ENCODE measurements at places on chromosomes 2 and 18.

GRCh38 chr2:172560721-172561120 is 4.8 kb downstream of the PDK1 start:
- DNase-seq: no peak

DNA sequence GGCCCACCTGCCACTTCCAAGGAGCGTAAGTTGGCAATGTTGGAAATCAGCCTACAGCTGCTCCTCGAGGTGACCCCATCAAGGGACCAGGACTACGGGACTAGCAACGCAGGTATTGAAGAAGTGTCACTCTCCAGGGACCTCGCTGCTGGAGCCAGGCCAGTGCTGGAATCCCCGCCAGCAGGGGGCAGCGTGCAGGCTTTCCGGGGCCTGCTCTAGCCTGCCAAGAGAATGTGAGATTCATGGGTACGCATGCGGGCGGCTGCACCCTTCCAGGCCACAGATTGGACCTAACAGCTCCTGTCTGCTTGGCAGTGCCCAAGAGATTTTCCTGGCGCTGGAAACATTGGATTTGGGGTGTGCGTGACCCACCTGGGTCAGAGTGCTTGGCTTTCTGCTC is 182.8 kb upstream of the RAB12 start:
- no peak for DNase-seq

DNA sequence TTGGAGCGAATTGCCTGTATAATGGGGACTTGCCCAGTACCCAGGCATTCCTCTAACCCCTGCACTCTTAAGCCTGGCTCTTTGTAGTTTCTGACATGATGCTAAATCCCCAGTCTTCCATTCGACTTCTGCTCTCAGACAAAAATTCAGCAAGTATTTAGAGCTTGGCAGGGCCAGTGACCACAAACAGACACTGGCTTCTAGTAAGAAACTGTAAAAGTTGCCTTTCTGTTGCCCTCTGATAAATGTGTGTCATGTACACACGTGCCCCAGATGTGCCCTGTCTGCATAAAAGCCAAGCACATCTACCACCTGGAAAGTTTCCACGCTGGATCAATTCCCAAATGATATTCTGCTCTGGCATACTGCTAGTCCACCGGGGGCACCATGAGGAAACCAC is 18.0 kb downstream of the PAX3 start:
- no peak for DNase-seq

DNA sequence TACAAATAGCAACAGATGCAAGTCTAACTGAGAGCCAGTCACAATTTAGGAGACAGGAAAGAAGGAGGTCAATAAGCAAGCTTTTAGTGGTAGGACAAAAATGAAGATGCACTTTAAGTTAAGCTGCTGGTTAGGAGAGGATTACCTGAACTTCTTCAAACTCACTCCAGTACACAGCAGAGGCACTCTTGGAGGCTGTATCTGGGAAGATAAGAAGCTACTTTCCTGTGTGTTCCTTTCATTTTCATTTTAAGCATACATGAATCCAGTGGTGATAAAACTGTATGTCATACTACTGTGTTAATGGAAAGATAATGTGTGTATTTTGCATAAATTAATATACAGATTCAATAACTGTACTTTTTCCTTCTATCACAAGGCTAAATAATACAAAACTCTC is 49.6 kb downstream of the HYCC2 start:
- no peak for DNase-seq

DNA sequence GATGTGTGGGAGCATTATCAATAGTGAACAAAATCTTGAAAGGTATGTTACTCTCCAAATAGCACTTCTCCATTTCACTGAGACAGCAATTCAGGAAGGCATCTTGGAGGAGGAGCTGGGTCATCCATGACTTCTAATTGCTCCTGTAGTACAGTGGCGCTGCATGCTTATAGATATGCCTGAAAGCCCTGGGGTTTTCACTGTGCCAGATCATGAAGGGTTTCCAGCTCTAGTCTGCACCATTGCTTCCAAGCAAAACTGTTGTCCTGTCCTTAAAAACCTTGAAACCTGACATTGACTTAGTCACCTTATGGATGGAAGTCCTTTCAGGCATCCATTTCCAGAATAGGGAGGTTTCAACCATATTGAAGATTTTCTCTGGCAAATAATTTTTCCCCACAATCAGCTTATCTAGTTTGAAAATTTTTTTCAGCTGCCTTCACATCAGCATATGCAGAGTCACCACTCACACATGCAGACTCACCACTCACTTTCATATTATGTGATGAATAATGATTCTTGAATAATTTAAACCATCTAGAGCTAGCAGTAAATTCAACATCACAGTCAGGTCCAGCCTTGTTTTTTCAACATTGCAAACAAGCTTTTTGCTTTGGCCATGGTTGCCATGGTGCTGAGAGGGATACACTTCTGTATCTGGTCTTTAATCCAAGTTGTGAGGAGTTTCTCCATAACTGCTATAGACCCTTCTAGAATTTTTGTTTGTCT is 297.1 kb downstream of the CLIP4 start:
- DNase-seq: no peak

- DNase-seq: no peak
These were observed 39.1 kb downstream of the SLC3A1 start for GRCh38 chr2:44314362-44314761.

- no peak for DNase-seq
These were observed 48.1 kb upstream of the SMAD2 start for GRCh38 chr18:47978603-47979002.

DNA sequence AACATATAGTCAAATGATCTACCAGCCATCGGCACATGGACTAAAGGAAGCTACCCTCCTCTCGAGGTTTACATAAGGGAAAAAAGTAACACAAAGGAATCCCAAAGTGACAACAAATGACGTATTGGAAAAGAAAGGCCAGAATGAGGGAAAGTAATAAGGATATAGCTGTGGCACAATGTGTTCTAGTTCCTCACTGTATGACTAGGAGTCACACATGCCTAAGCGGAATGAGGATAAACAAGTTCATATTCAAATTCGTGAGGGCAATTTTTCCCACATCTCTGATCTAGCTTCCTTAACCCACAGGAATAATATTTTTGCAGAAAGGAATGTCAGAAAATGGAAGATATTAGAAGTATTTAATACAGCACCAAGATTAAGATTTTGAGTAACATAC is 162.3 kb upstream of the PID1 start:
- DNase-seq: no peak

DNA sequence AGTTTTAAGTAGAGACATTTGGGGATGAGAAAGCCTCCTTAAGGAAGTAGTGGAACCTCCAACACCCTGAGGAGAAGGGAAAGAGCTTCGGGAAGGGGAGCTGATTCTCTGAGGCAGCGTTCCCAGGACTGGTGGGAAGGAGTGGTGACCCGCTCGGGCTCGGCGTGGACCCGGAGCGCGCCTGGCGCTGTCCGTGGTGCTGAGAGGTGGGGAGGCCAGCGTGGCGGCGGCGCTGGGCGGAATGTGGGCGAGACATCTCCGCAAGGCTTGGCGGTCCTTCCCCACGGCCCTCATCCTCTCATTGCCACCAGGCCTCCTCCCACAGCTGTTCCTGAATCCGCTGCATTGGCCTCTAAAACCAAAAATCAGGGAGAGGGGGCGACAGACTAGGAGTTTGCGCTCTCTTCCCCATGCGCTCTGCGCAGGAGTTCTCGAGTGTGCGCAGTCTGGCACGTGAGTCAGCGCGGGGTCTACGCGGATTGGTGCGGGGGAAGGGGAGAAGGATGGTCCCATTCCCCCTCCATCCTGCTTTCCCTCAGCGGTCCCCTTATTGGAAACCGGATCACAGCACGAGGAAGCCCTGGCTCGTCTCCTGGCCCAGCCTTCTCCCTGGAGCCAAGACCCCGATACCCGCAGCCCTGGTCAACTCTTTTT is 857 bp downstream of the RESP18 start:
- no peak for DNase-seq

GRCh38 chr18:50203801-50204604 is 9.1 kb upstream of the MYO5B start:
- DNase-seq: no peak

GRCh38 chr2:239313776-239314175 is 87.0 kb downstream of the HDAC4 start:
- DNase-seq: no peak

DNA sequence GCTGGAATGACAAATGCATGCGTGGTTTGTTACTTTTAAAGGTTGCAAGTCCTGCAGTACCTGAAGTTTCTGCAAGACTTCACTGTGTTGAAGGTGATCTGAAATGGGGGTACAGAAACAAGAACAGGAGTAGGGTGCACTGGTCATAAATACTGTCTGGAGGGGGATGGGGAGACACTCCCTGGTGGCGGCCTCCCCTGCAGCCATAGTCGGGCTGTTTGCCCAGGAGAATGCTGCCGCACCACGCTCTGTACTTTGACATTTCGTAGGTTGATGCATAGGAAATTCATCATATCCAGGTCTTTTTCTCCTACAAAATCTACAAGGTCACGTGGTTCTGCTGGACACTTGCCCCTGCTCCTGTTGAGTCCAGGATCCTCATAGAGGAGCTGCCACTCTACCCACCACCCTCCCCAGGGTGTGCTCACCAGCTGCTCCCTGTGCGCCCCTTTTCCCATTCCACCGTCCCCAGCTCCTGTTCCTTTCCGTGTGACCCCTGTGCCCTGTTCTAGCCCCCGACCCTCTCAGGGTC is 103.8 kb downstream of the RNF144A start:
- DNase-seq: no peak

DNA sequence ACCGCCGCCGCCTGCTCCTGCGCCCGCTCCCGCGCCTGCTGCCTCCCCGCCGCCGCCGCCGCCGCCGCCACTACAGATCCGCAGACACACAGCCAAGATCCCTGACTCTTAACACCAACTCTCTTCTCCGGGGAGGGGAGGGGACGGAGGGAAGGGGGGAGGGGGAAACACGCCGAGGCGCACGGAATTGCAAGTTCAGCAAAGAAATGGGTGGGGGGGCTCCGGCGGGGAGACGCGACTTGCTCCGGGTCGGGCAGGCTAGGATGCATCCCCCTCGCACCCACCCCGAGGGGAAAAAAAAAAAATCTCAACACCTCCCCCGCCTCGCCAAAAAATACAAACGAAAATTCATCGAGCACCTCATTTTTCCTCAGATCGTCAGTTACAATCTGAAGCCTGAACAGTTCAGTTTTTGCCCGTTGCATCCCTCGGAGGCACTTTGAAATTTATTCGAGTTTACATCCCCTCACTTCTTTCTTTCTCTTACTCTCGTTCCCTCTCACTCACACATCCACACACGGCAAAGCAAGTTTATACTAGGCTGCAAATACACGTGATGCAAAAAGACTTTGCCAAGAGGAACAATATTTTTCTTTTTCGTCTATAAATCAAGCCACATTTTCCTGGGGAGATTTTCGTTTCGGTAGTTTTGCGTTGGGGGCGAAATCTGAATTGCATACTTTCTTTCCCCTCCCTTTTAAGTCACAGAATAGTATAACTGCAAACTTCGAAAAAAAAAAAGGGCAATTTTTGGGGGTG is at the start of gene TCF4:
TCF4 (minus strand) TSS at position 82 of the 759 bp plus-strand sequence. CDS start 1,076 bp downstream, outside the sequence.
- DNase-seq: no peak

- no peak for DNase-seq
These were observed 24.6 kb downstream of the TMEM127 start for GRCh38 chr2:96241227-96241626.

- no peak for DNase-seq
These were observed 20.5 kb downstream of the ARHGAP25 start for GRCh38 chr2:68755071-68755470.

DNA sequence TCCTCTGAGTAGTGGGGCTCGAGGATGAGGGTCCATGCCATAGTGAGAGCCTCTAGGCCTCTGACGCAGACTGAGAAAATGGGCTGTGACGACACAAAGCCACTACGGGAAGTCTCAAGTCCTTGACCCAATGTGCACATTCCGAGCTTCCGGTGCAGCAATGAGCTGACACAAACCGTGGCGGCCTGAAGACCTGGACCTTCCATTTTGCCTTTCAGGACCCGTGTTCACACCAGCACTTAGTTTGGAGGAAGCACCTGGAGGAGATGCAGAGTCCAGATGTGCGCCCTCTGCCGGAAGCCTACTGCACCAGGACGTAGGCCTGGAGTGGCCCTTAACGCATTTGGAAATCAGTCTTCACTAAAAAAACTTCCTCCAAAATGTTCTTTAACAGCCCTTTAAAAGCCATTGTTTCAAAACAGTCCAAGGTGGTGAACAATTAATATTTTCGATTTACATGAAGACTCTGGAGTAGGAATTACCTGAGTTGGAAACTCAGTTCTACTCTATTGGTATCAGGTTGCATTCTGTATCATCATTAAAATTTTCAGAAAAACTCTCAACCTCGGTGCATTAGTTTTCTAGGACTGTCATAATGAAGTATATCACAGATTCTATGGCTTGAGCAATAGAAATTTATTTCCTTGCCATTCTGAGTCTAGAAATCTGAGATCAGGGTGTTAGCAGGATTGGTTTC is 33.9 kb downstream of the BMP10 start:
- DNase-seq: peak; percentile 46

GRCh38 chr2:240946046-240946445 is 39.9 kb downstream of the CROCC2 start:
- no peak for DNase-seq

- no peak for DNase-seq
These were observed 35.6 kb downstream of the MAP3K19 start for GRCh38 chr2:135011633-135012032.

DNA sequence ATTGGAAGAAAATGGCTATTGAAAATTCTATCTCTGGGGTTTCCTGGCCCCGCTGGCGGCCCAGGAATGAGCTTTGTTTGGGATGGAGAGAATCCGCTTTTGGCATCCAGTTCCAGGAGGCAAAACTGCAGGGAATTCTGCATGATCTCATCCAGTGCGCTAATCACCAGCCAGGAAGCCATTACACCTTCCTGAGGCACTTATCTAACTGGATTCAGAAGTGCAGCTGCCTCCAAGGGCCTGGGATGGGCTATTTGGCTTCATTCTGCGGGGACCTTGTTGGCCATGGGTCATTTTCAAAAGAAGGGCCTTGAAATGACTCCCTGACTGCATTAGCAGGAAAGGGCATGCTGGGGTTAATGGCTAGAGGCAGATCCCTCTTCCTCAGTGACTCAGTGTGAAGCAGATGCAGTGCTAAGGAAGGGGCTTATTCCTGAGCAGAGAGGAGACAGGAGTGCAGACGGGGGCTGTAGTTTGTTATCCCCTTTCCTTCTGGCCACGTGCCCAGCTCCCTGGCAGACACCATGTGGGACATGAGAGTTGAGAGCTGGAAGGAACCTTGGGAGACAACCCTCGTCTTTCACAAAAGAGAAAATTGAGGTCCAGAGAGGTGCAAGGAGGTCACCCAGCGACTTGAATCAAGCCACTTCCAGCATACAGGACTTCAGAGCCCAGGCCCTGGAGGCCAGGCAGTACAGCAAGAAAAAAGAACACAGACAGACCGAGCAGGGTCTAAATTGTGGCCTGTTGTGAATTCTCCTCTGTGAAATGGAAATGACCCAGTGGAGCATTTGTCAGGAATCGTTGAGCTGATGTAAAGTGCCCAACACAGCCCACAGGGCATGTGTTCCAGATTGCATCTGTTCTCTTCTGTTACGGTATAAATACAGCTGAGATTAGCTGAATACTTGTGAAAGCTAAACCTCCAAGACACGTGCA is 161.8 kb downstream of the PRKCE start:
- DNase-seq: no peak

GRCh38 chr18:8979258-8979988 is 123.1 kb upstream of the NDUFV2 start:
- no peak for DNase-seq

GRCh38 chr2:178280244-178280852 is 86.0 kb downstream of the OSBPL6 start:
- DNase-seq: peak; percentile 14

All from stimulated activated CD8-positive, alpha-beta memory T cell treated with anti-CD3 and anti-CD28 coated beads, Interleukin-15, amount 100 ng/mL, for 1 hour (primary cell).